Activated CD4-positive, alpha-beta memory T cell treated with anti-CD3 and anti-CD28 coated beads, Interleukin-2, amount 10 ng/mL, durations not matched to agents 7 days and 5 days (primary cell): ENCODE measurements at places on chromosomes 2 and 18. TPM values are rescaled to one million over a fixed set of nuclear protein-coding genes. Genes with fewer than 3 reads are reported as not detected.

GRCh38 chr2:157376041-157376440 is 50.4 kb upstream of the ERMN start:
- no peak for DNase-seq

DNA sequence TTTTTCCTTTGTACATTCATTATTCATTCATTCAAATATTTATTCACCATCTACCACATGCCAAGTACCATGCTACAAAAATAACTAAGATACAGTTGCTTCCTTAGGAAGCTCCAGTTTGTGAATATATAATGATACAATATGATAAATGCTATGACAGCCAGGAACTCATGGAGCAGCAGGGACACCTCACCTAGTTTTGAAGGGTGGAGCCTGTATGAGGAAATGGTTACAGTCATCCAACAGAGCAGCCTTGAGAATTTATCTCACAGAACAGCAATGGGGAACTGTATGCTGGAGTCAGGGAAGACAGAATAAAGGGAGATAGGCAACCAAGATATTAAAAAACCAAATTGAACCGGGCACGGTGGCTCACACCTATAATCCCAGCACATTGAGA is 124.0 kb downstream of the OSBPL1A start:
- DNase-seq = no peak

GRCh38 chr2:150491943-150492342 is 4.5 kb upstream of the RND3 start:
- DNase-seq = no peak

GRCh38 chr18:50560681-50561629 is 1.1 kb downstream of the MAPK4 start:
- no peak for DNase-seq

- no peak for DNase-seq
Observed at GRCh38 chr2:8642366-8643068, 39.3 kb upstream of the ID2 start.

- DNase-seq = no peak
Observed at GRCh38 chr2:119389615-119390306, 23.0 kb downstream of the DBI start.

DNA sequence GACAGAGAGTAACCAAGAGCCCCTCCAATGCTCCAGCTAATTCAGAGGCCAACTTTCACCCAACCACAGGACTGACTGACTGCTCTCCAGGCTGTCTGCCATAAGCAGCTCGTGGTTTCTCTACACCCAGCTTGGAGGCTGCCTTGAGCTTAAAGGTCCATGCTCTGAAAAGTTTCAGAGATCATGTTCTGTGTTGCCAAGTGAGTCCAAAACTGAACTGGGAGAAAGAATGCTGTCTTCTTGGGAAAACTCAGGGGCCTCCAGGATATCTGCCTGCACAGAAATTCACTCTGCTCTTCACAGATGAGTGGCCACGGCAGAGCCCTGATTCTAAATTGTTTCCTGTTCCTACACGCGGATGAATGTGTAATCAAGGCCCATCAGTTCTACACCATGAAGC is 51.1 kb downstream of the LPIN2 start:
- DNase-seq = no peak

- DNase-seq = no peak
Observed at GRCh38 chr2:232324778-232325177, 53.8 kb upstream of the ALPP start.

The REEP1 gene
- not detected for total RNA-seq

The NTSR2 gene
- total RNA-seq = not detected
